ENCODE measurements at places on chromosomes 2 and 18. TPM values are rescaled to one million over a fixed set of nuclear protein-coding genes. Genes with fewer than 3 reads are reported as not detected.
A peak's percentile ranks its signal among the peaks of the same experiment; 100 is the strongest.

The C2orf72 gene
- total RNA-seq = 0.77 TPM

The KLHL29 gene
- 28.3 TPM for total RNA-seq

The CCL20 gene
- 0.36 TPM for total RNA-seq

The HNMT gene
- total RNA-seq = 18.8 TPM

The KIAA2012 gene
- total RNA-seq = 0.24 TPM

The C2orf78 gene
- not detected for total RNA-seq

- peak overlapping the region; percentile 77 for H3K27ac ChIP-seq
- no peak for DNase-seq
- no peak overlapping the region for H3K4me3 ChIP-seq
- H3K27me3 ChIP-seq = no peaks in the 10 kb centered on the region
- H3K4me1 ChIP-seq = peaks cover 14% of the 10 kb centered on the region
These were observed 20.6 kb downstream of the MPPE1 start for GRCh38 chr18:11887328-11888128.

DNA sequence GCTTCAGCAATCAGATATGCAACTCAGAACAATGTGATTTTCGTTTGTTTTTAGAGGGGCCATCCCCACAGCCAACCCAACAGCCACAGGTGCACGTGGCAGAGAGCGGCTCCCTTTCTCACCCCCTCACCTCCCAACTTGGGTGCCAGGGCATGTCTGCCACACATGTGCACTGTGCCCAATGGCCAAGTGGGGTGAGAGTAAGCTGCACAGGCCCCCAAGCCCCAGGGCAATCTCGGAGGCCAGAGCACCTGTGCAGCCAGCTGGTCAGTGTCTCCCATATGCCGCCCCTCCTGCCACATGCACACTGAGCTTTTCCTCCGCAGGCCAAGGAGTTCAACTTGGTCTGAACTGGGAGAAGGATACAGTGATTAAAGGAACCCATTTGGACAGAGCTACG, 1130.2 kb downstream of the DSC3 start:
- H3K4me1 ChIP-seq = no peaks in the 10 kb centered on the region
- H3K4me3 ChIP-seq = no peak overlapping the region
- H3K27ac ChIP-seq = no peak overlapping the region
- no peak for DNase-seq

DNA sequence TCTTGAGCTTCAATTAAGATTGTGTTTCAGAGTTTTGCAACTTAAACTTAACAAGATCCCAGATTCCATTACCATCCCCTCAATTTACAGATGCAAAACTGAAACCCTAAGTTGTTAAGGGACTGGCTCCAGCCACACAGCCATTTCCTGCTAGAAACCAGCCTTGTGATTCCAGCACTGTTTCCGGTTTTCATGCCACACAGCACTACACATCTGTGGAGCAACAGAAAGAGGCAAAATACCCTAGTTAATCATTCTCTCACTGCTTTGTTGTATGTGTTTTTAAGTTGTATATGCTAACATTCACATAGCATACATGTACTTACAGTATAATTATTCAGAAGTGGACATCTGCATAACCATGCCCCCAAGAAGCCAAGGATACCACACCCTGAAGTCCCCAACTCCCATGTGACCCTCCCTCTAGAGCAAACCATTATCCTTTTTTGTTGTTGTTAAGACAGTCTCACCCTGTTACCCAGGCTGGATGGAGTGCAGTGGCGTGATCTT, 87.4 kb downstream of the MYO5B start:
- H3K4me1 ChIP-seq = peaks cover 25% of the 10 kb centered on the region
- no peak for DNase-seq

DNA sequence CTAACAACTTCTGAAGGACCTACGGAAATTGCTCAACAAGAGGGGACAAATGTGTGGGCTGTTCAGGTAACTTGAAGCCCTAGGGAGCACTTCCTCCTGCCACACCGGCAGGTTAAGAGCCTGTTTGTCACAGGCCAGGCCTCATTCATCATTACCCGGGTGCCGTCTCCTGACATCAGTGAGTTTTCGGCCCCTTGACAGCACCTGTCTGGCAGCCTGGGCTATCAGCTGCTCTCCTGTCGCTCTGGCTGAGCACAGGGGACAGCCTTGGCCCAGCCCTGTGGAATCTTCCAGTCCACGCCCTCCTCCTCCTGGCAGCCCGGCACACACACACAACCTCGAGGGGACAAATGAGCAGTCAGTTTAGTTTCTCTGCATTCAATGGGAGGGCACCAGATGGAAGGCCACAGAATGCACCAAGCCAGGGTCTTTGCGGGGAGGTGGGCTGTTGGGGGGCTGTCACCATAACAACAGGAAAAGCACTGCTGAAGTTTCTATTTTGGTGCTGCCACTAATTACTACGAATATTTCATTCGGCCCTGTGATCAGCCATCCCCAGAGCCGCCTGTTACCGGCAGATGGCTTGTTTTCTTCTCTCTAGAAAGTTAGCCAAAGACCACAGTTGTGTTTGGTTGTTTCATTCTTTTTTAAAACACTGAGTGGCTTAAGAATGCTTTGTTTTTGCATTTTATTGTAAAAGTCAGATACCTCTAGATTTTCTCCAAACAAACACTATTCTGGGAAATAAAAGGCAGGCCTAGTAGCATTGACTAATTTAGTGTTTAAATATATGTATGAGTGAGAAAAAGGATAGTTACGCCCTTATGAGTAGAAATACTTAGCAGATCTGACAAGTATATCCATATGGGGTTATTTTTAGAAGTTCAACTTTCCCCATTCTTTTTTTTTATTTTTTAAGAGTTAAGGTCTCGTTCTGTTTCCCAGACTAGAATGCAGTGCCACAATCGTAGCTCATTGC, 189.9 kb upstream of the NDUFV2 start:
- H3K27ac ChIP-seq = peak overlapping the region; percentile 68
- no peaks in the 10 kb centered on the region for H3K27me3 ChIP-seq
- no peak overlapping the region for H3K4me3 ChIP-seq
- peaks cover 9% of the 10 kb centered on the region for H3K36me3 ChIP-seq

- no peak for DNase-seq
- no peaks in the 10 kb centered on the region for H3K36me3 ChIP-seq
- H3K4me3 ChIP-seq = no peak overlapping the region
- H3K4me1 ChIP-seq = peaks cover 21% of the 10 kb centered on the region
- no peak overlapping the region for H3K27ac ChIP-seq
- H3K27me3 ChIP-seq = no peaks in the 10 kb centered on the region
These were observed 387.8 kb downstream of the IRS1 start for GRCh38 chr2:226411727-226412360.

GRCh38 chr2:43210467-43211303, 15.7 kb downstream of the ZFP36L2 start:
- DNase-seq = no peak
- H3K27me3 ChIP-seq = no peaks in the 10 kb centered on the region
- H3K4me1 ChIP-seq = peaks cover 10% of the 10 kb centered on the region
- no peaks in the 10 kb centered on the region for H3K36me3 ChIP-seq
- no peak overlapping the region for H3K4me3 ChIP-seq

DNA sequence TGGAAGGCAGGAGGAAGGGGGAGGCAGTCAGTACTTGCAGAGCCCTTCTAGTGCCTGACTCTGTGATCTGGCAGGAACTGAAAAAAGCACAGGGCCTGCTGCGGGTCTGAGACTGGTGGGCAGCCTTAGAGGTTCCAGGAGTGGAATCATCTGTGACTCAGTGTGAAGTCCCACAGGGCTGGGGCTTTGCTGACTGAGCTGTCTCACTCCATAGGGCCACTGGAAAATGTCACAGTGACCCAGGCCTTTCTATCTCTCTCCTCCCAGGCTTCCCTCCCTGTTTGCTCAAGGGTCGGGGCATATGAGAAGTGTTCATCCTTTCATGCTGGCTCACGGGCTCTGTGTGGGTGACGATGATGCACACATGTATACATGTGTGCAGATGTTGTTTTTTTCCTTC, 47.1 kb upstream of the ZFP36L2 start:
- H3K27me3 ChIP-seq = no peaks in the 10 kb centered on the region
- no peak overlapping the region for H3K4me3 ChIP-seq
- H3K36me3 ChIP-seq = peaks cover 10% of the 10 kb centered on the region
- H3K27ac ChIP-seq = no peak overlapping the region
- DNase-seq = no peak
- H3K4me1 ChIP-seq = peaks cover 45% of the 10 kb centered on the region

GRCh38 chr2:8659735-8660492, 21.9 kb upstream of the ID2 start:
- no peak overlapping the region for H3K4me3 ChIP-seq
- peak overlapping the region; percentile 36 for H3K27ac ChIP-seq
- H3K4me1 ChIP-seq = peaks cover 17% of the 10 kb centered on the region
- H3K27me3 ChIP-seq = no peaks in the 10 kb centered on the region

- H3K27me3 ChIP-seq = peaks cover 13% of the 10 kb centered on the region
- H3K36me3 ChIP-seq = no peaks in the 10 kb centered on the region
- H3K27ac ChIP-seq = no peak overlapping the region
- no peak overlapping the region for H3K4me3 ChIP-seq
- DNase-seq = no peak
These were observed 319.0 kb upstream of the KLHL29 start for GRCh38 chr2:23065936-23066335.

GRCh38 chr18:51541230-51541629, 343.7 kb upstream of the MEX3C start:
- H3K27ac ChIP-seq = no peak overlapping the region
- DNase-seq = no peak
- H3K4me3 ChIP-seq = no peak overlapping the region
- peaks cover 4% of the 10 kb centered on the region for H3K4me1 ChIP-seq
- no peaks in the 10 kb centered on the region for H3K36me3 ChIP-seq

- H3K4me1 ChIP-seq = peaks cover 8% of the 10 kb centered on the region
- DNase-seq = no peak
- no peak overlapping the region for H3K4me3 ChIP-seq
These were observed 104.4 kb downstream of the RGPD3 start for GRCh38 chr2:106363791-106364190.

GRCh38 chr2:165348441-165348840, 109.2 kb downstream of the SCN2A start:
- peaks cover 3% of the 10 kb centered on the region for H3K36me3 ChIP-seq
- DNase-seq = no peak
- H3K27ac ChIP-seq = no peak overlapping the region
- H3K27me3 ChIP-seq = no peaks in the 10 kb centered on the region
- no peaks in the 10 kb centered on the region for H3K4me1 ChIP-seq
- no peak overlapping the region for H3K4me3 ChIP-seq

DNA sequence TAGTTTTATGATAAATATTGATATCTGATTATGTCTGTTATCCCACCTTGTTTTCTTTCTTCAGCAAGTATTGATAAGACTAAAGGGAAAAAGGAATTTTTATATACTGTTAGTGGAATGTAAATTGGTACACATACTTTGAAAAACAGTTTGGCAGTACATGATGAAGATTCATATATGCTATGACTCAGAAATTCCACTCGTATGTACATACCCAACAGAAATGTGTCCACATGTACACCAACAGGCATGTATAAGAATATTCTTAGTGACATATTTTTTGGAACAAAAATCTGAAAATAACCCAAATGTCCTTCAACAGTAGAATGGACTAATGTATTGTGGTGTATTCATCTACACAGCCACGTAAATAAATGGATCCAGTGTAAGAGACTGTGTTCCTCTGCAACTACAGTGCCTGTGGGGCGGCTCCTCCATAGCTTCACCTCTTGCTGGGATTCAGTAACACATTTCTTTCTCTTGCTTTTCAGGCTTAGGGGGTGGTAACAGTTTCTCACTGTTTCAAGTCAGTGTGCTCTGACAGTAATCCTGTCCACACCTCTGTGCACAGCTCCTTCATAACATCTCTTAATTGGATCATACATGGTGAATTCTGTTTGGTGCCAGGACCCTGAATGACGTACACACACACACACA, 35.5 kb upstream of the ALMS1 start:
- H3K4me3 ChIP-seq = no peak overlapping the region
- no peaks in the 10 kb centered on the region for H3K4me1 ChIP-seq
- H3K36me3 ChIP-seq = no peaks in the 10 kb centered on the region
- no peak for DNase-seq
- no peak overlapping the region for H3K27ac ChIP-seq

DNA sequence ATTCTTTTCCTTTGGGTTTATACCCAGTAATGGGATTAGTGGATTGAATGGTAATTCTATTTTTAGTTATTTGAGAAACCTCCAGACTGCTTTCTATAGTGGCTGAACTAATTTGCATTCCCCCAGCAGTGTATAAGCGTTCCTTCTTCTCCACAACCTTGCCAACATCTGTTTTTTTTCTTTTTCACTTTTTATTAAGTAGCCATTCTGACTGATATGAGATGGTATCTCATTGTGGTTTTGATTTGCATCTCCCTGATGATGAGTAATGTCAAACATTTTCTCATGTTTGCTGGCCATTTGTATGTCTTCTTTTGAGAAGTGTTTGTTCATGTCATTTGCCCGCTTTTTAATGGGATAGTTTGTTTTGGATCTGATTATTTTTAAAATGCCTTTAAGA, 64.1 kb upstream of the MEIS1 start:
- DNase-seq = no peak
- H3K4me3 ChIP-seq = no peak overlapping the region
- H3K4me1 ChIP-seq = peaks cover 11% of the 10 kb centered on the region
- H3K27ac ChIP-seq = no peak overlapping the region
- H3K27me3 ChIP-seq = no peaks in the 10 kb centered on the region

GRCh38 chr18:59393381-59393780, 34.3 kb upstream of the LMAN1 start:
- no peak overlapping the region for H3K4me3 ChIP-seq
- peaks cover 9% of the 10 kb centered on the region for H3K27me3 ChIP-seq
- peaks cover 2% of the 10 kb centered on the region for H3K4me1 ChIP-seq
- DNase-seq = no peak
- H3K27ac ChIP-seq = no peak overlapping the region
- no peaks in the 10 kb centered on the region for H3K36me3 ChIP-seq

DNA sequence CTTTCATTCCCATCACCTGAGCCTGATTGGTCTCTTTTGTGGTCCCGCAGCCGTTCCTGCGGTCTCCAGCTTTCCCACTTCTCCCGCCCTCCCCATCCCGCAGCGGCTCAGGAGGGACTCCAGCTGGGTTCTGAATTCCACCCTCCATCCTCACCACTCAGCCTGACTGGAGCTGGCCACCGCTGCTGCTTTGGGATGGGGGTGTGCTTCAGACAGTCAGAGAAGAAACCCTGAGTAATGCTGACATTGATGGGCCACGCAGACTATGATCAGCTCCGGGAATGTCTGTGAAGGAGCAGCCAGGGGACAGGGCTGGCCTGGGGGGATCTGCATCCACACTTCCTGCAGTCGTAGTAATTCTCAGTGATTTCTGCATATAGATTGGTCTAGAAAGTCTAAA, 45.9 kb upstream of the TXNDC2 start:
- H3K4me1 ChIP-seq = peaks cover 53% of the 10 kb centered on the region
- H3K36me3 ChIP-seq = no peaks in the 10 kb centered on the region
- no peak overlapping the region for H3K27ac ChIP-seq
- peaks cover 2% of the 10 kb centered on the region for H3K27me3 ChIP-seq

GRCh38 chr2:236862961-236863728, 222.5 kb upstream of the COPS8 start:
- H3K4me1 ChIP-seq = peaks cover 34% of the 10 kb centered on the region
- H3K27me3 ChIP-seq = no peaks in the 10 kb centered on the region
- peak overlapping the region; percentile 5 for H3K27ac ChIP-seq
- H3K36me3 ChIP-seq = peaks cover 16% of the 10 kb centered on the region

DNA sequence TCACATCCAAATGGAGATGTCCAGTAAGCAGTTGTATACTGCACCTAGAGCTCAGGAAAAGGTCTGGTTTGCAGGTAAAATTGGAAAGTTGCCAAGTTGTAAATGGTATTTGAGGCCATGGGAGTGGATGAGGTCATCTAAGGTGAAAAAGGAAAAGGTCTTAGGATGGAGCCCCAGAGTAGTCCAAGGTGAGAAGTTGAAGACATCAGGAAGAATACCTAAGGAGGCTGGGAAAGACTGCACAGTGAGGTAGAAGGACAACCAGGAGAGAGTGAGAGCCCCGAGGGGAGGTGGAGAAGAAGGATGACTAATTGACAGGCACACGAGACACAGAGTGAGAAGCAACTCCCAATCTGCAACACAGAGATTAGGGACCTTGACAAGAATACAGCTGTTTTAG, 10.7 kb downstream of the DPP4 start:
- DNase-seq = no peak
- peaks cover 1% of the 10 kb centered on the region for H3K27me3 ChIP-seq
- no peaks in the 10 kb centered on the region for H3K36me3 ChIP-seq
- no peak overlapping the region for H3K4me3 ChIP-seq
- no peak overlapping the region for H3K27ac ChIP-seq

Data from mesothelial cell of epicardium (in vitro differentiated cells).